ENCODE measurements at places on chromosomes 5 and 9.

DNA sequence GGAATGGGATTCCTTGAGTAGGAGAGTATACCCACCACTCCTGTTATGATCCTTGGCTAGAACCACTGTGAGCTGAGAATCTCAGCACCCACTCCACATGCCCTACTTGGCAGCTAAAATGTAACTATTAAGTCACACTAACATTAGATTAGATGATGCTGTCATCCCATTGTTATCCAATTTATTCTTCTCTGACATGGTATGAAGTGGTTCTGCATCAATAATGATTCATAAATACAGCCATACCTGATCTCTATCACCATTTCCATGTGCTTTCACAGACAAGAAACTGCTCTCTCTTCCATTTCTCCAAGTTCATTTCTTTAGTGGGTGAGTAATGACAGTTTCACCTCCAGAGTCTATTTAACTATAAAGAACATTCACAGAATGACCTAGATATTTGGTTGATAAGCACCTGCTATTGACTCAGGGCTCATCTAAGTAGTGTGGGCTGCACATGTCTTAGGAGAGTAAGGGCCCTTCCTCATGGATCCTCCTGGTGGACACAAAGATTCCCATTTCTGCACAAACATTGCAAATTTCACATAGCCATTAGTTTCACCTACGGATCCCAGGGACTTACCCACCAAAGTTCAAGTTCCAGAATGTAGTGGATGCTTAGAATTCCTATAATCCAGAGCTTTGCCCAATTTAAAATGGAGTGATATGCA lies 187.9 kb downstream of the EBF1 start:
- no peak for DNase-seq

DNA sequence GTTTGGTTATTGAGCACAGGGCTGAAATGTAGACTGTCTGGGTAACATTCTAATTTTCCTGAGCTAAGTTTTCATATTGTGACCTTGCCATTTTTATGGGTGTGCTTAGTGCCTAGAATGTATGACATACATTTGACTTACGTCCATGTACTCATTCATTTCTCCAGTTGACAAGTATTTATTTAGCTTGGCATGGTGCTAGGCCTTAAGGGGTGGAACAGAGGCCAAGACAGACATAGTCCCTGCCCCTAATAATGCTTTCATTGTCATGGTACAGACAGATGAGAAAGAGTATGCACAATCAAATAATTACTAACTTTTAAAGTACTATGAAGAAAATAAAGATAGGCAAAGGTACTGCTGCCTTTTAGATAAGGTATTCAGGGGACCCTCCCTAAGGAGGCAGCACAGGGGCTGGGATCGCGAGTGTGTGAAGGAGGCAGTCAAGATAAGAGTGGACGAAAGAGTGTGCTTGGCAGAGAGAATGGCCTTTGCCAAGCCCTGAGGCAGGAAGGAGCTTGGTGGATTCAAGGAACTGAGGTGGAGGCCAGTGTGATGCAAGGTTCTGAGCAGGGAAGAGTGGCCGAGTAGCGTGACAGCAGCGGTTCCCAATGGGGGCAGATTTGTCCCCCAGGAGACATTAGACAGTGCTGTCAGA lies 128.0 kb downstream of the PIP5K1B start:
- DNase-seq: no peak

GRCh38 chr5:25515525-25515924 lies 870.7 kb upstream of the CDH10 start:
- DNase-seq: no peak

GRCh38 chr9:73149371-73150067 lies 2.1 kb upstream of the ANXA1 start:
- no peak for DNase-seq

DNA sequence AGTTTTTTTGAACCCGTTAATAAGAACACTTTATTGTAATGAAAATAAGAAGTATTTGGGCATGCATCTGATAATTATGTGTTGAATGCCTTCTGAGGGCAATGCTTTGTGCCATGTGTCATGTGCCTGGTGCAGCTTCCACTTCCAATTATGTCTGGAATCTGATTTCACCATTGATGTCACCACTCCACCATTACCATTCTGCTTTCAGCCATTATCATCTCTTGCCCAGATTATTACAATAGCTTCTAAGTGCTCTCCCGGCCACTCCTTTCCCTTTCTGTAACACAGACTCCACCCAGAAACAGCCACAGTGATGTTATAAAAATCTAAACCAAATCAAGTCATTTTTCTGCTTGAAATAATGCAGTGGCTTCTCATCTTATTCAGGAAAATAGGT lies 171.7 kb downstream of the C9orf152 start:
- no peak for DNase-seq

DNA sequence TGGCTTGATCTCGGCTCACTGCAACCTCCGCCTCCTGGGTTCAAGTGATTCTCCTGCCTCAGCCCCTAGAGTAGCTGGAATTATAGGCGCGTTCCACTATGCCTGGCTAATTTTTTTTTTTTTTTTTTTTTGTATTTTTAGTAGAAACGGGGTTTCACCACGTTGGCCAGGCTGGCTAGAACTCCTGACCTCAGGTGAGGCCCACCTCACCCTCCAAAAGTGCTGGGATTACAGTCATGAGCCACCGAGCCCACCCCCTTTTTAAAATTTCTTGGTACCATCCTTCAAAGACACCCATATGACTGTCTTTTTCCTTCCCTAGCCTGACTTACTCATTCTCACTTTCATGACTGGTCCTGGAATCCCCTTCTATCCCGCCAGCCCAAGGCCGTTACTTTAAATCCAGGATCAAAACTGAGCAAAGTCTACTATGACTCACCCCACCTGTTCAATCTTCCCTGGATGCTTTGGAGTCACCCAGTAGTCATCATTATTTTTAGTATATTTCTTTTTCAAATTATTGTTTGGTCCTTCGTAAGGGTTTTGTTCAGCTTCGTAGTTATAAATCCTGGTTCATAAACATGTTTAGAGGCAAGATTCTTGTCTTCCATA lies 1.2 kb upstream of the TBCA start:
- no peak for DNase-seq

DNA sequence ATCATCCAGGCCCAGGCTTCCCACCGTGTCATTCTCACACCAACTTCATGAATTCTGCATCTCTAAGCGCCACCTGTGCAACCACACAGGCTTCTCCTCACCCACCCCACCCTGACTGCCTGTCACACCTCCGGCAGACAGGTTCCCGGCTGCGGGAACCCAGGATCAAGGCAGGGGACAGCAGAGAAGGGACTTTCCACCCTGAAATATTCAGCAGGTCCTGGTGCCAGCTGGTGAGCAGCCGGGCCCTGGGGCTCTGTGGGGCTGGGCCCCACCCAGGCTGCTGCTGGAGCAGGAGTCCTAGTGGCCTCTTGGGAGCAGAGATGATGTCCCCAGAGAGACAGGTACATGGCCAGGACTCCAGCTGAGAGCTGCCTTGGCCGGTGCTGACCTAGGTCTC lies 12.7 kb downstream of the ANXA6 start:
- no peak for DNase-seq

GRCh38 chr5:177336603-177337494 lies 14.6 kb downstream of the LMAN2 start:
- no peak for DNase-seq

DNA sequence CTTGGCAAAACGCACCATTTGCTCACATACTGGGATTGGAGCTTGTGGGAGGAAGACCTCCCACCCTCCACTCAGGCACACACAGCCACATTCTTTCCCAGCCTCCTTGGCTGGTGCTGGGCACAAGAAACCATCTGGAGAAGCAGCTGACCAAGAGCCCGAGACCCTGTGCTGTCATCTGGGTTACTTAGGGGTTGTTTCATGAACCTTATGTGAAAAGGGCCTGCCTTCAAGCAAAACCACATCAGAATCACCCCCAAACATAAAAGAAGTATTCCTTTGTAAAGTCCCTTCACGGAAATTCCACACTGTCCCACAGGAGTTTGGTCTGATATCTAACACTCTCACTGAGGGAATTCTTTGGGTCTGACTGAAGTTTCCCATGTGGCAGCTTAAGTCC lies 172.1 kb downstream of the NR3C1 start:
- no peak for DNase-seq

DNA sequence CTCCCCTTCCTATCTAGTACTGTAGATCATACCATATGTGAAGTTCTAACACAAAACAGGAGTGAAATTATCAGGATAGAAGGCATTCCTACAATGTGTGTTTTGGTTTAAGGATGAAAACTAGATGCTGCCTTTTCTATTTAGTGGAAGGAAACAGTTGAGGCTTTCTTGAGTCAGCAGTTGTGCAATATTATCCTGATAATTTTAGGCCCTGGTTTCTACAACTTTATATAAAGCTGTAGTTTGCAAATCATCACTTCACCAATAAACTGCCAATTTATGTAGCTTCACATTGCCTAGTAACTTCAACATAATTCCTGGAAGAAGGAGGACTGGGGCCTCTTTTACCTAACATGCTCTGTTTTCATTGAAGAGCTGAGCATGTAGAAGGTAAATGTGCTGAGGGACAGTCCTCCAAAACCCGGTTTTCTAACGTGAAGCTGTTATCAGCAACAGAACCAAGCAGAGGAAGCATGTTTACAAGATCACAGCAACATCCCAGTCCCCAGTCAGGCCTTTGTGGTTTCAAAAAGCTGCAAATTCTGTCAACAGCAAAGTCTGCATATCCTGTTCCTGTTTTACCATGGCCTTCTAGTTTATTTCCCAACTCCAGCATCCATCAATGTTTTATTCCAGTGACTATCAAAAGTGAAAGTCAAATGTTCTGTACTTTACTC lies 513.4 kb upstream of the MEF2C start:
- DNase-seq: no peak

- DNase-seq: no peak
Measured at GRCh38 chr5:174837919-174838902, 113.8 kb downstream of the MSX2 start.

DNA sequence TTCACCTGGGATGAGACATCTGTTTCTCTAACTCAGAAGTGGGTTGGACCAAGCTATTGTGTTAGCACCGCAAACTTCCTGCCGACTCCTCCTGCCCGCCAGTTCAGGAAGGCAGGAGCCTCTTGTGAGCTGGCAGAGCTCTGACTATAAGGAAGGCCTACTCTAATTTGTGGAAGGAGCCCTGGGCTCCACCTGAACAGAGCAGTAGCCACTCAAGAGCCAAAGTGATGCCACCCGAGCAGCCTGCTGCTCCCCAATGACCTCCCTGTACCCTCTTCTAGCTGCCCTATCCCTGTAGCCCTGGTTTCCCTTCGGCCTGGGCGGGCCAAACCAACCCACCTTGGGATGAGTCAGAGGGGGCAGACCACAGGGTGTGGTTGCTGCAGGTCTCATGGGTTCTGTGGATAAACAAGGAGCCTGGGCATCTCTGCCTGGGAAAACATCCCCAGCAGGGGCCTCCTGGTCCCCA lies 81.6 kb downstream of the PSD2 start:
- no peak for DNase-seq
